Upper lobe of right lung (tissue), 1 donor: ENCODE measurements at places on chromosomes 13 and 19. TPM values are rescaled to one million over a fixed set of nuclear protein-coding genes. Genes with fewer than 3 reads are reported as not detected.

GRCh38 chr19:19817357-19817756 lies 4.2 kb downstream of the ZNF506 start:
- peaks cover 24% of the 10 kb centered on the region for H3K4me1 ChIP-seq
- peaks cover 13% of the 10 kb centered on the region for H3K36me3 ChIP-seq
- DNase-seq = no peak
- no peak overlapping the region for H3K27ac ChIP-seq

Gene ERICH4
- not detected for total RNA-seq

Gene TEX29
- 0.81 TPM for total RNA-seq

Gene ADGRE3
- total RNA-seq = 17.3 TPM
